M059J (cell line): ENCODE measurements at places on chromosomes 4 and X. TPM values are rescaled to one million over a fixed set of nuclear protein-coding genes. Genes with fewer than 3 reads are reported as not detected.
A peak's percentile ranks its signal among the peaks of the same experiment; 100 is the strongest.

NXF2B gene
- total RNA-seq: 0.02 and 0.42 TPM in 2 replicates

CENPU gene
- 64.1 and 83.3 TPM in 2 replicates for total RNA-seq

- no peak for DNase-seq
Observed at GRCh38 chr4:110629780-110630687, 7.2 kb upstream of the PITX2 start.

GRCh38 chr4:14247767-14248166 lies 620.2 kb upstream of the BOD1L1 start:
- DNase-seq: no peak

DNA sequence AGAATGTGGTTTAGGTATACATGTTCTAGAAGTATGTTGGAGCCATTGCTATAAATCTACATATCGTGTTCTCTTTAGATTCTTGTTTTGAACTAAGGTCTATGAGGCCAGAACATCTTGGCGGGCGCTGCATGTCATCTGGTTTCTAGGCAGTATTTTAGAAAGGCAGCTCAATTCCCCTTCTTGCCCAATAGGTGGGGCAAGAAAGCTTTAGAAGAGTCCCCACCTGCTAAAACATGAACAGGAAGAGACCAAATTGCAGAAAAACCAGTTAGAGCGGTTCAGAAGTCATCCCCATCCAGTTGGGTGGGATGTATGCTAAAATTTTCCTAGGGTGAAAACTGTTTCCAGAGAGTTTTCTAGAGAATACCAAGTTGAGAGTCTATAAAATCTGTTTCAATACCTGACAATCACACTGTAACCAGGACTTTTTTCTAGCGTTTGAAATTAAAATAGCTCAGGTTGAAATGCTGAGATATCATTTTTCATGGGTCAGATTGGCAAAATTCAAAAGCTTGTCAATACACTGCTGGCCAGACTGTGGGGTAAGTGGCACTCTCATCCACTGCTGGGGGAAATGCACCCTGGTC lies 17.5 kb upstream of the SH3KBP1 start:
- peak; percentile 52 for DNase-seq

DNA sequence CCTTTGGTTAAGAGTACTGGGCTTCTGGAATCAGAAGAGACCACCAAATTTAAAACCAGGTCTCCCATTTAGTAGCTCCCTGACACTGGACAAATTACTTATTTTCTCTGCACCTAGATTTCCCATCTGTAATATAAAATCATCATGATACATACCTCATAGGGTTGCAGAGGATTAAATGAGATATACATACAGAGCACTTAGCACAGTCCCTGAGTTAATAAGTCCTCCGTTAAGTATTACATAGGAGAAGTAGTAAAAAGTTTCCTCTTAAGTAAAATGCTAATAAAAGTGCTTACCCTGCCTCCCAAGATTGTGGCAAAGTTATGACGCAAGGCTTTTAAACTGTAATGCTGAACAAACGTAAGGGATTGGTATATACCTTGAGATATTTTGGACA lies 539 bp upstream of the CHIC1 start:
- no peak for DNase-seq

- peak; percentile 50 for DNase-seq
Observed at GRCh38 chr4:37008199-37008598, 236.3 kb upstream of the NWD2 start.

- no peak for DNase-seq
Observed at GRCh38 chrX:16946971-16947562, 609 bp downstream of the REPS2 start.
